AG04450 (cell line): ENCODE measurements at places on chromosomes 3 and 15.

DNA sequence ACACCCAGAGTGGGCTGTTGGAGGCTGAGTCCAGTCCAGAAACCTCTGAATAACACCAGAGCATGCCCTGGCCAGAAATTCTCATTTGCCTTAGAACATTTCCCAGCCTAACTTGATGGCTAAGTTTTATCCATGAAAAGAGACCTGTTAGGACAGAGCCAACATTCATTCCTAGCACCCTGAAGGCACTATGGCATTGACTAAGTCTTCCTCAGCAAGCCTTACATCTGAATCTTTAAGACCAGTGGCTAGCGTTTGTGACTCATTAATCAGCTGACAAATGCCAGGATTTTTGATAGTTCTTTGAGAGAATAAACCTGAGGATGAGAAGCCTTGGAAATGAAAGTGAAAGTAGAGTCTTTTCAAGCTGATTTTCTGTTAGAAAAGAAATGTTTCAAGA, 1087.1 kb upstream of the ALCAM start:
- no peak for DNase-seq

- DNase-seq: no peak
These were observed 47.5 kb upstream of the GBE1 start for GRCh38 chr3:81808900-81809299.

DNA sequence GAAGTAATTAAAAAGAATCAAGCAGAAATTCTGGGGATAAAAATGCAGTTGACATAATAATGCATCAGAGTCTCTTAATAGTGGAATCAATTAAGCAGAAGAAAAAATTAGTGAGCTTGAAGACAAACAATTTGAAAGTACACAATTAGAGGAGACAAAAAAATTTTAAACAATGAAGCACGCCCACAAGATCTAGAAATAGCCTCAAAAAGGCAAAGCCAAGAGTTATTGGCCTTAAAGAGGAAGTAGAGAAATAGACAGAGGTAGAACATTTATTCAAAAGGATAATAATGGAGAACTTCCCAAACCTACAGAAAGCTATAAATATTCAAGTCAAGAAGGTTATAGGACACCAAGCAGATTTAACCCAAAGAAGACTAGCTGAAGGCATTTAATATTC, 113.3 kb downstream of the TBC1D2B start:
- no peak for DNase-seq

- DNase-seq: no peak
These were observed 364.0 kb downstream of the ZIC1 start for GRCh38 chr3:147773116-147773630.

- DNase-seq: no peak
These were observed 307.4 kb upstream of the COL8A1 start for GRCh38 chr3:99330924-99331532.
